RWPE2 (cell line): ENCODE measurements at places on chromosomes 4 and X.

DNA sequence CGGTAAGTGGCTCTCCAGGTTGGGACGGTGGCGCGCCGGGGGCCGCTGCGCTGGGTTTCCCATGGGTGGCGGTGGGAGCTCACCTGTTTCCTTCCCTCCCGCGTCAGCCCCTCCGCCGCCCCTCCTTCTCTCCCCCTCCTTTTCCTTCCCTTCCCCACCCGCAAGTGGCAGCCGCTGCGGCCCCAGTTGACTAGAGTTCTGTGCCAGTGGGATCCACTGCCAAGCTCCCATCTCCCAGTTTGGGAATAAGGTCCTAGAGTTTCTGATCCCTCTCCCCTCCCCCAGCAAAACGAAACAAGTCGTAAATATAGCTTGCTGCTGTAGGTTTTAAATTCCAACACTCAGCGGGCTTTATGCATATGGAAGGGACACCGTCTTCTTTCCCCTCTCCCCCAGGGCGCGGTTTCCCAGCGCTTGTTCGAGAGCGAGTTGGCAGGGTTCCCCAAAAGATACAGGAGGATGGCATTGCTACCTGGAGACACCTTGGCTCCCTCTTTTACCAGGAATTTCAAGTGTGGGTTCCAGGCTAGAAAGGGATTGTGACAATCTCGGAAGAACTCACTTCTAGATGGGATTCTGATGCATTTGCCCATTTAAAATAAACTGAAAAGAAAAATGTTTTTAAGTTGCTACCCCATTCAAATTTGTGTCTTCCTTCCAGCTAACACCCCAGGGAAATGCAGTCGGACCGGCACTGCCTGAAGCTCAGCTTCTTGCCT lies 1.2 kb downstream of the TLL1 start:
- no peak for DNase-seq

DNA sequence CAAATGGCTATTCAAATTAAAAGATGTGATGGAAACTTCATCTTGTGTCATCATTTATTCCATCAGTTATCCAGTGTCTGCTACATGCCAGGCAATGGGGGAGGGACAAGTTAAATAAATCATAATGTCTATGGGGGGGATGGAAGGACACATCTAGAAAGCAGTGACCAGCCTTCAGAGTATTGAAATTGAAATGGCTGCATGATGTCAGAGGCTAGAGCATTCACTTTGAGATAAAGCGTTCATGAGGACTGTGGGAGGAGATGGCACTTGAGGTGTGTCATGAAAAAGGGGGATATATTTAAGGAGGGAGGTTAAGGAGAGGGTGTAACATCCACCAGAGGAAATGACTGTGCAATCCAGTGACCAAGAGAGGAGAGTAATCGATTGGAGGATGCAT lies 50.6 kb downstream of the SLIT2 start:
- DNase-seq, result no peak

DNA sequence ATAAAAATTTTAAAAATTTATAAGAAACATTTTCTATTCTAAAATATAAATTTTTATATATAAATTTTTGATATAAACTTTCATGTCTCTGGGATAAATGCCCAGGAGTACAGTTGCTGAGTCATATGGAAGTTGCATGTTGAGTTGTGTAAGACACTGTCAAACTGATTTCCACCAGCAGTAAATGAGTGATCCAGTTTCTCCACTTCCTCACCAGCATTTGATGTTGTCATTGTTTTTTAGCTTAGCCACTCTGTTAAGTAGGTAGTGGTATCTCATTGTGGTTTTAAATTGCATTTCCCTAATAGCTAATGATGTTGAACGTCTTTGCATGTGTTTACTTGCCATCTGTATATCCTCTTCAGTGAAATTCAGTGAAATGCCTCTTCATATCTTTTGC lies 66.5 kb downstream of the MAMLD1 start:
- no peak for DNase-seq

- DNase-seq, result no peak
These were observed 122.5 kb downstream of the ARHGAP6 start for GRCh38 chrX:11543249-11543648.

GRCh38 chrX:132206259-132206658 lies 13.0 kb downstream of the RAP2C start:
- DNase-seq, result no peak

- DNase-seq, result no peak
These were observed 585.6 kb downstream of the IL1RAPL1 start for GRCh38 chrX:29172880-29173279.

GRCh38 chr4:99637174-99637573 lies 20.5 kb downstream of the C4orf54 start:
- no peak for DNase-seq

GRCh38 chr4:152962150-152962549 lies 26.0 kb downstream of the FHDC1 start:
- DNase-seq, result no peak

DNA sequence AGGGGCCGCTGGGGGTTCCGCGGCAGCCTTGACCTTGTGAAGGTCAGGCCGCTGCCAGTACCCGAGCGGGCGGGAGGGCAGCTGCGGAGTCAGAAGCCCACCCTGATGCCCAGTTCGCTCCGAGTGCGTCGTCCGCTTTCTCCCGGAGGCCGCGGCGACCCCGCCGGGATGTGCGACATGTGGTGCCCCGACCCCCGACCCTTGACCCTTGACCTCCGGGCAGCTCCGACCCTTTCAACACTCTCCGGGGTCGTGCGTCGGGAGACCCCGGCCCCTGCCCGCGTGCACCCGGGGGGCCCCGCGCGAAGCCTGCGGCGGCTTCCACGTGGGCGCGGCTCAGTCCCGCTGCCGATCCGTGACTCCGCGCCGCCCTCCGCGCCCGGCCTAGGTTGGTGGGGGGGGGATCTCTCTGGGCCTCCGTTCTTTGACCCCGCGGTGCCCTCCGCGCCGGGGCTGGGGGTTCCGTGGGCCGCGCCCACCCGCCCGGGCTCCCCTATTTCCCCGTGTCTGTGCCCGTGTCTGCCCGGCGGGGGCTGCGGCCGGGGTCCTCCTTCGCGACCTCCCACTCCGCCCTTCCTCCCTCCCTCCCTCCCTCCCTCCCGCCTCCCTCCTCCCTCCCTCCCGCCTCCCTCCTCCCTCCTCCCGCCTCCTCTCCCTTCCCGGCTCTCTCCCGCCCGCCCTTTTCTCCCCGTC lies 609 bp upstream of the SLC25A6 start:
- DNase-seq, result peak; percentile 87

- DNase-seq, result no peak
These were observed 8.7 kb upstream of the ABLIM2 start for GRCh38 chr4:8167291-8167690.

GRCh38 chr4:55284331-55284730 lies 61.7 kb upstream of the SRD5A3 start:
- DNase-seq, result no peak

- no peak for DNase-seq
These were observed 176.2 kb downstream of the CBR4 start for GRCh38 chr4:168833881-168834280.

DNA sequence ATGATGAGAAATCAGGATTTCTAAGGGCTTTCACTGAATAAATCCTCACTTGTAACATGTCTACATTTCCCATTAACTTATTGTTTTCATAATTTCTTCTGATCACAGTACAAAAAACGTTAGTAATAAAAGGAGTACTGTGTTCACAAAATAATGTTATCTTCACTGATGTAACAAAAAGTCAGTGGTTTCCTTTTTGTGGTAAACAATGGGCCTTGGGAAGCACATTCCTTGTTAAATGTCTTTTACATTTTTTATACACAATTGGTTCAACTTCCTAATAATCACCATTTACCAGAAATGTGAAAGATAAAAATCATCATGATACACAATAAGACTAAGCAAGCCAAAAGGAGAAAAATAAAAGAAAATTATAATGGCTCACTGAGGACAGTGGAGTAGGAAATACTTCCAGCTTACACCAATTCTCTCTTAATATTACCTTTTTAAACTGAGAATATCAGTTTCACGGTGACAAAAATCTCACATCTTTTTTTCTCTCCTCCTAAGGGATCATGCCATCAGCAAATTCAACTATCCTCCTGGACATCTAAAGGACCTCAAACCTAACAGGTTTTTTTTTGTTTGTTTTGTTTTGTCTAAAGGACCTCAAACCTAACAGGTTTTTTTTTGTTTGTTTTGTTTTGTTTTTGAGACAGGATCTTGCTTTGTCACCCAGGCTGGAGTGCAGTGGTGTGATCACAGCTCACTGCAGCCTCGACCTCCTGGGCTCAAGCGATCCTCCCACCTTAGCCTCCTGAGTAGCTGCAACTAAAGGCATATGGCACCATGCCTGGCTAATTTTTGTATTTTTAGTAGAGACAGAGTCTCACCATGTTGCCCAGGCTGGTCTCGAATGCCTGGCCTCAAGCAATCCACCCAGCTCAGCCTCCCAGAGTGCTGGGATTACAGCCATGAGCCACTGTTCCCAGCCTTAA lies 57.3 kb downstream of the FRYL start:
- no peak for DNase-seq

- DNase-seq, result no peak
These were observed 22.0 kb upstream of the SUPT20HL2 start for GRCh38 chrX:24335871-24336270.

GRCh38 chrX:42754115-42754514 lies 23.8 kb downstream of the PPP1R2C start:
- DNase-seq, result no peak

- no peak for DNase-seq
These were observed 26.3 kb upstream of the KDM5C start for GRCh38 chrX:53251307-53251706.
